ENCODE measurements at places on chromosomes 1 and 21. TPM values are rescaled to one million over a fixed set of nuclear protein-coding genes. Genes with fewer than 3 reads are reported as not detected.

The PCAT6 gene
- total RNA-seq = 0.29 TPM

The C1orf167 gene
- total RNA-seq = not detected

The CD1C gene
- total RNA-seq = not detected

The INAVA gene
- 0.36 TPM for total RNA-seq

The ZBTB18 gene
- 9.4 TPM for total RNA-seq

All from osteoblast (primary cell).